DMS153 (cell line): ENCODE measurements at places on chromosomes 6 and 20.

DNA sequence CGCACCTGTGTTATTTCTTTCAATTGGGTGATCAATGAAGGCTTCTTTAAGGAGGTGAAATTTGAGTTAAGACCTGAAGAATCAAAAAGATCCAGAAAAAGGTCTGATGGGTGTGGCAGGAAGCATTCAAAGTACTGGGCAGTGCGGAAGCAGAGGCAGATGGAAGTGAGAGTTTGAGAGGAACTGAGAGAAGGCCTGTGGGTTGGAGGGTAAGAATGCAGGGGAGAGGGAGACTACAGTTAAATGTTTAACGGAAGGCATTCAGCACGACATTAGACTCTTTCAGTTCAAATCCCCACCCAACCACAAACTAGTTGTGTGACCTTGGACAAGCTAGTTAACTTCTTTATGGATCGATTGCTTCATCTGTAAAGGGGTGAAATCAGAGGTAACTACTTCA is 50.5 kb upstream of the GCM1 start:
- no peak for DNase-seq

- no peak for DNase-seq
Measured at GRCh38 chr6:36501686-36502085, 45.6 kb downstream of the STK38 start.

DNA sequence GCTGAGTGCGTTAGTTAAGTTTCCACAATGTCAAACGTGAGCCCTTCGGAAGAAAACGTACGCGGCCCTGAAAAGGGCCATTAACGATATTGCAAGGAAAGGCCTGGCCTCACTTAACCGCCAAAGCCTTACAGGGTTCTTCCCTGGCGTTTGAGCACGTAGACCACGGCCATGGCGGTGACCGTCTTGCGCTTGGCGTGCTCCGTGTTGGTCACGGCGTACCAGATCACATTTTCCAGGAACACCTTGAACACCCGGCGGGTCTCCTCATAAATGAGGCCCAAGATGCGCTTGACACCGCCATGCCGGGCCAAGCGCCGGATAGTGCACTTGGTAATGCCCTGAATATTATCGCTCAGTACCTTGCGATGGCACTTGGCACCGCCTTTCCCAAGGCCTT is 118.4 kb upstream of the BTN3A2 start:
- no peak for DNase-seq

- no peak for DNase-seq
Measured at GRCh38 chr6:62530985-62531384, 245.0 kb upstream of the KHDRBS2 start.

DNA sequence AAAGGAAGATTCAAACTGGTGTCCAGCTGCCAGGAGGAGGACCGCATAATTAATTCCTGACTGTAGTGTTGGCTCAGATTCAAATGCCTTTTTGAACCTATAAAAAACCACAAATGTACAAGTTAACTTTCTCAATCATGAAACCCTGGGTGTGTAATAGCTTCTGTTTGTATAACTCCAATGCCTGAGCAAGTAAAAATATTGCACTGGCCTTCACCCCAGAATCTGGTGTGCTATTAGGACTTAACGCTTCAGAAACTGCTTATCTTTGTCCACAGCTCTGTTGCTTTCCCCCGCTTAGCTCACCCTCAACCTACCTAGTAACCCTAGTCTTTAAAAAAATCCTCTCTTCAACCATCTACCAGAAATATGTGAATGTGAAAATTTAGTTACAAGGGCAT is 119.1 kb upstream of the MAP7 start:
- DNase-seq, result no peak

DNA sequence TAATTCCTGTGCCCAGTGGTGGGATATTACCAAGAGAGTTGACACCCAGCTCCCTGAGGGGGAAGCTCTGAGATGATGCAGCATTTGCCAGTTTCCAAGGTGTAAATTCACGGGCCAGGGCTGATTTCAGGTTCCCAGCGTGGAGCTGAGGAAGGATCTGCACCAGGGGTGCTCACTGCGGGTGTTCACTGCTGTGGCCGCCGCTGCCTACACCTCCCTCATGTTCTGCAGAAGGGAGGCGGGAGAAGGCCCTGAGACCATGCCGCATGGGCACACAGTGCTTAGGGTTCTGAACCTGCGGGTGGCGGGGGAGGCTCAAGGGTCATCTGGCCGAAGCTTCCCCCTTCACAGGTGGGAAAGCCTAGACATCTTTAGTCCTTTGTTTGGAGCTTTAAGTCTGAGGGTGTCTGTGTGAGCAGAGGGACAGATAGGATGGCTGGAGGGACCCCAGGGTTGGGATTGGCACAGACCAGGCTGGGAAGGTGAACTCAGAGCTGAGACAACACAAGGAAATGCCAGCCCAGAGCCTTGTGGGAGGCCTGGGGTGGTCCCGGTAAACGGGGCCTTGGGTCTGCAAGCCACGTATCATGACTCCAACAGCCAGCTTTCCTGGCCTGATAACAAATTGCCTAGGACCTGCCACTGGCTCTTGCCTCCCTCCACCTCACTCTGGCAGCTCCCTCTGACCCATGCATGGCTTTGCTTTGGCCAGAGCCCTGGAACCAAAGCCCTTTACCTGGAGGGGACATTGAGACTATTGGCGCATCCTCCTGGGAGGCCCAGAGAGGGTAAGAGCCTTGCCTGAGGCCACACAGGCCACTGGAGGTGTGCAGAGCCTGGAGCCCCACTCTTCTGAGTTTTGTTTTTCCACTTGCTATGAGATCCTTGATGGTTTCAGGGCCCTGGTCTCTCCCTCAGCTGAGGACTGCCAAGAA is 40.4 kb downstream of the SYNJ2 start:
- DNase-seq, result no peak

GRCh38 chr6:166553563-166554271 is 32.8 kb downstream of the RAMACL start:
- DNase-seq, result no peak

- DNase-seq, result no peak
Measured at GRCh38 chr6:52333840-52334200, 28.1 kb upstream of the PAQR8 start.

DNA sequence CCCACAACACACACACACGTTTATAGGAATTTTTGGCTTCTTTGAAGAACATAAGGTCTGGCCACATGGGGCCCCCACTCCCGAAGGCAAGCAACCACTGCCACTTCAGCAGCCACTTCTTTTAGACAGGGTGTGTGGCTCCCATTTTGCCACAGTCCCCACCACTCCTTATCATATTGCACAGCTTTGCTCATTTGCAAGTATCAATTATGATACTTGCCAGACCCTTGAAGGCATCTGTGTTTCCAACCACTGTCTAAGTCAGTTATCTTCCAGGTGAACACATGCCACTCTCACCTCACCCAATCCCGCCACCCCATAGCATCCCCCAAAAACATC is 73.1 kb downstream of the NOL4L start:
- DNase-seq, result no peak

DNA sequence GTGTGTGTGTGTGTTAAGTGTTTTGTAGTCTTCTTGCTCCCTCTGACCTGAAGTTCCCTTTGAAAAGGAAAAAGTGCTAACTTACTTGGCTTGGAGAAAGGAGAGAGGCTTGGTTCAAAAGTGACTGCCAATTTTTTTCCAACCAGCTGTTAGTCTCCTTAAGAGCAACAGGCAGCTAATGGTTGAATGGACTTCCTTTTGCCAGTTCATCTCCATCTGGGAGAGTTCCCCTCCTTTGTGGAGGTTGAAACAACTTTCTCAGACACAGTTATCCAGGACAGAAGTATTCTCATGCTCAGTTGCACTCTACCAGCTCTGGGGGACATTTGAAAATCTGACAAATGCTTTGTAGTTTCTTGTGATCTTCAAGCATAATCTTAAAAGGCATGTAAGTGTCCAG is 4.5 kb downstream of the RIPOR2 start:
- DNase-seq, result no peak

DNA sequence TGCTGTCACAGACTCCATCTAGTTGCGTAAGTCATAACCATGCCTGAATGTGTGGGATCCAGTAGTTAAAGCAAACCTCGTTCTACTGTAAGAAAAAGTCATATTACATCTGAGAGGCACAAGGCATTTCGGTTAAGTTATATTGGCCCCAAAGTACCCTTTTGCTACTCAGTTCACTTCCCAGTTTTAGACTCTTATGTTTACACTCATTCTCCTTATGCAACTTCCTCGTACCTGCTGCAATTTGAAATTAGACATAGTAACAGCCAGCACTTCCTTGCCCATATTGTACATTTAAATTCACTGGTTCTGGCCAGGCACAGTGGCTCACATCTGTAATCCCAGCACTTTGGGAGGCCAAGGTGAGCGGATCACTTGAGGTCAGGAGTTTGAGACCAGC is 37.0 kb downstream of the PEX7 start:
- no peak for DNase-seq
